Brain microvascular endothelial cell (primary cell): ENCODE measurements at places on chromosomes 2 and 18.

DNA sequence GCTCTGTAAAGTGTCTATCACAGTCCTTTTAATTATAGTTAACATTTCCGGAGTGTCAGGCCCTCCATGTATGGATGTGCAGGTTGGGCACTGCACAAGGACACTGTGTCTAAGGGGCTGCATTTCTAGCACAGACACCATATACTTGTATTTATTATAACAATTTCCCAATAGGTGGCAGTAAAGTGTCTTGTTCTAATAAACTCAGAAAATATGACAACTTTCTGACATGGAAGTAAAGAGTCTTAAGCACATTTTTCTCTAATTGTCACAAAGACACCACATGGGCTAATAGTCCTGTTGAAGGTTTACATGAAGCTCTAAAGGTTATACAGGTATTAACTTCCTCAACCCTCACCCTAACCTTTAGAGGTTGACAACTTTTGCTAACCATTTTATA lies 156.6 kb downstream of the DYSF start:
- no peak for DNase-seq

DNA sequence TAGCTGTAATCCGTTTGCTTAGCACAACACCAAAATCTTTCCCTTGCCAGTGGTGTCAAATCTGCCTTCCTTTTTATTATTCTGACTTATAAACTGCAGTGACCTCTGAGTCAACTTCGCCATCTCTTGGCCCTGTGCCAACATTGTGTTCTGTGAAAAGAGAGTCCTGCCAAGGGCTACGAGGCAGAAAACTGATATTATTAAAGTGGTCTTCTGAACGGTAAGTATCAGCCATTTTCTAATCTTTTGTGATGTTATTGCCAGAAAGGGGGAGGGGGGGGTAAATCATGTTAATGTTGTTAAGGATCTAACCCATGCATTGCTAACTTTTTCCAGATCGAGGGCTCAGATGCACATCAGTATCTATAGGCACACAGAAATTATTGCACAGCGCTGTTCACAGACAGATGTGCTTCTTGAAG lies 121.5 kb upstream of the LTBP1 start:
- peak; percentile 51 for DNase-seq

DNA sequence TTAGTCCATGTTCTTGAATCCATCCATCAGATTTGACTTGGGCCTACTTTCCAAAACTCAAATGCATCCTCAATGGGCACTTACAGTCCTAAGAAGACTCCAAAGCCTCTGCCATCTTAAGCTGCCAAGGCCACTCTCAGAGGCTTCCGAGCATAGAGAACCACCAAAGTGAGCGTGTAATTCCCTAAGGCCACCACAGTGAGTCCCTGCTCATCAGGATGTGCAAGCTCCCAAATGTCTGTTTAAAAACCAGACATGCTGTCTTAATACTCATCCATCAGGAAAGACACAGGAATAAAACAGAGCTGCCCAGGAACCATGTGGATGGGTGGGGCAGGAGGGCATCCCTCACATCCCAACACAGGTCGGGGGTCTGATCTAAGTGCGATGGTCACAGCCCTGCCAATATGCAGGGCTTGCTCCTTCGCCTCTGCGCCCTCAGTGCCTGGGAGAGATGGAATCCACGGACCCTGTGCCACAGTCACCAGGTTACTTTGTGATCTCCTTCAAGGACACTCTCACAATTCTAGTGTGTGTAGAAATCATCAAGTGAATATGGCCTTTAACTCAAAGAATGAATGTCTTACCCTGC lies 80.4 kb downstream of the POLR1A start:
- DNase-seq: no peak

- DNase-seq: no peak
Measured at GRCh38 chr2:46009772-46010171, 287.4 kb upstream of the EPAS1 start.

- no peak for DNase-seq
Measured at GRCh38 chr2:195864316-195864715, 204.3 kb downstream of the DNAH7 start.

- DNase-seq: no peak
Measured at GRCh38 chr18:6743999-6744398, 14.5 kb downstream of the ARHGAP28 start.

GRCh38 chr18:44700652-44701051 lies 20.0 kb downstream of the SETBP1 start:
- peak; percentile 33 for DNase-seq

- no peak for DNase-seq
Measured at GRCh38 chr2:9087121-9087681, 83.7 kb upstream of the MBOAT2 start.

DNA sequence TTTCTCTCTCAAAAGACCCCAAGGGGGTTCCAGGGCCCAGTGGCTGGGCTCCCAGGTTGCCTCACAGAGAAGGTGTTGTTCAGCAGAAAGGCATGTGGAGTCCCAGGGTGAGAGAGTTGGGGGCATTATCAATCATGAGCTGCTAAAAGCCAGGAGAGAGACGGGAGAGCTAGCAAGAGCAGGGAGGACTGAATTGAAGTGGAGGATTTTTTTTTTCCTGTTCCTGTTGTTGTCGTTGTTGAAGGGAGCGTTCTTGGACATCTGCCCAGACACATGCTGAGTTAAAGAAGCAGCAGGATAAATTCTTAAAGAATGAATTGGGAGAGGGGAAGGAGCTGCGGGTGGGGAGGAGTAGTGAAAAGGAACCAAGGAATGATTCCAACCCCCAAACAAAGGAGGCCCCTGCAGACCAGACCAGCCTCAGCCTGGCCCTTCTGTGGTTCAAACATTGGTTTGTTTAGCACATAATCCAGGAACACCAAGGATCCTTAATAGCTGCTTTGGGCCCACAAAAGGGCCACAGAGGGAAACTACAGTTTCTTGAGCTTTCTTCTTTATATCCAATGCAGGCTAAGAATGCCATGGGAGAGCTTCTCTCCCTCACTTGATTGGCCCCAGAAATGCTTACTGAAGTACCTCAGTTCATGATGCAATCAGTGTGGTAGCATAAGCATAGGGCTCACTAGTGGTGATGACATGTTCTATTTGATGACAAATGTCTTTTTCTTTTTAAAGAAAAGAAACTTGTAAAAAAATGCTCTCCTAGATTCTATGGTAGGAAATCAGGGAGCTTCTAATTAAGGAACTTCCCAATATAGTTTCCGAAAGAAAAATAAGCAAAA lies 146.0 kb downstream of the SETBP1 start:
- peak; percentile 93 for DNase-seq

GRCh38 chr2:239893236-239893515 lies 132.0 kb downstream of the NDUFA10 start:
- DNase-seq: no peak

GRCh38 chr2:13003500-13003899 lies 286.8 kb downstream of the TRIB2 start:
- no peak for DNase-seq

DNA sequence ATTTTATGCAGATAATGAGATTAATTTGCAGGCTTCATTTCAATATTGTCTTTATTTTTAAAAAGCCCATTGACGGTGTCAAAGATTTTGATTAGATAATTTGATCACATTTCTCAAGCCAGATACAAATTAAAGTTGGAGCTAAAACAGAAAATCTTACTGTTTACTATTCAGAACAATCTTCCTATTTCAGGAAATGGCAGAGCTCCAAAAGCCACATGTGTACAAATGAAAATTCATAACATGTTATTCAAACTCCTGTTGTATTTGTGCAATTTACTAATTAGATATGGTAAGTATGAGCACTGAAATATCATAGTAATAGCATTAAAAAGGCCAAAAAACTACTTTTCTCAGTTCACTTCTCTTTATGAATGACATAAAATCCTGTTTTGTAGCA lies 682.9 kb downstream of the KCNJ3 start:
- DNase-seq: no peak

- DNase-seq: no peak
Measured at GRCh38 chr2:171530378-171530777, 8.1 kb downstream of the CYBRD1 start.

- DNase-seq: peak; percentile 28
Measured at GRCh38 chr2:130864830-130865800, 28.4 kb downstream of the ARHGEF4 start.

GRCh38 chr2:5834501-5834900 lies 142.3 kb downstream of the SOX11 start:
- DNase-seq: peak; percentile 15

- DNase-seq: no peak
Measured at GRCh38 chr2:81235601-81236000, 931.0 kb upstream of the LRRTM1 start.

GRCh38 chr2:120736202-120736623 lies 545 bp downstream of the GLI2 start:
- no peak for DNase-seq

DNA sequence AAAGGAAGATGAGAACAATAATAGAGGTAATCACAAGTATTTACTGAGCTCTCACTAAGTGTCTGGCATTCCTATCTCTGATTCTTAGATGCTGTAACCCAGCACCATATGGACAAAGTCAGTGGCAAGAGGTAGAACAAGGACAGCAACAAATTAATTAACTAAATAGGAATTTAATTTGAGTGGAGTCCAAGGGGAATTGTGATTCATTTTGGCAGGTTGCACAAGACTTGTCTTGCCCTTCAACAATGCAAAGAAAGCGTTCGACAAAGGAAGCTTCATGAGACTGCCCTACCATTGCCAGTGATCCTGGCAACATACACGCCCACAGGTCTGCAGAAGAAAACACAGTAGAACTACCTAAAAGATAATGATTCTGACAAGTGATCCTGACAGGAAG lies 221.6 kb downstream of the RBM43 start:
- no peak for DNase-seq

DNA sequence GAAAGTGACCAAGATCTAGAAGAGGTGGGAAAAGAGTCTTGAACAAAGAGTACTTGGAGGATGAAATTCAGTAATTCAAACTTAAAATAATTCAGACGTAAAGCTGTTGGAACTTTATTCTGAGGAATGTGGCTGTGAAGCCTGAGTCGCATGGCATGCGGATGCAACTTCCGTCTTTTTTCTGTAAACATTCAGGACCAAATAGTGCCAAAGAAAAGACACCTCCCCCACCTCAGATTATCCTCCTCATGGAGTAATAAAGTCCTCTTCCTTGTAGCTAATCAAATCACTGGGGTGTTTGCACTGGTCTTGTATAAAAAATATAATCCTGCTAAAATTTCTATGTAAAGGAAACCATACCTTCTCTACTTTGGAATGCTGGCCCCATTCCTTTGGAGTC lies 790.4 kb downstream of the TSN start:
- no peak for DNase-seq

DNA sequence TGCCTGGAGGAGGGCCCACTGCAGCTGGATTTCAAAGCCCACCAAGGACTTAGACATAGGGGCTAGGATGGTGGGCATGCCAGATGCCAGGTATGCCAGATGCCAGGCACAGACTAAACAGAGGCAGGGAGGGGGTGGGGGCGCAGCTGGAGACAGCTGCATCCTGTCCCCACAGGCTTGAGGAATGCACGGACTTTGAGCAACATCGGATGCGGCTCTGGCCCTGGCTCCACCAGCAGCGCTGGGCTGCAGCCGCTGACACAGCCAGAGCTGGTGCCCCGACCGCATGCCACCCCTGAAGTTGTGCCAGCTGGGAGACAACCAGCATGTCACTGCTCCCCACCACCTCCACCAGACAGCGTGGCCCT lies 39.5 kb downstream of the AQP12A start:
- DNase-seq: no peak

DNA sequence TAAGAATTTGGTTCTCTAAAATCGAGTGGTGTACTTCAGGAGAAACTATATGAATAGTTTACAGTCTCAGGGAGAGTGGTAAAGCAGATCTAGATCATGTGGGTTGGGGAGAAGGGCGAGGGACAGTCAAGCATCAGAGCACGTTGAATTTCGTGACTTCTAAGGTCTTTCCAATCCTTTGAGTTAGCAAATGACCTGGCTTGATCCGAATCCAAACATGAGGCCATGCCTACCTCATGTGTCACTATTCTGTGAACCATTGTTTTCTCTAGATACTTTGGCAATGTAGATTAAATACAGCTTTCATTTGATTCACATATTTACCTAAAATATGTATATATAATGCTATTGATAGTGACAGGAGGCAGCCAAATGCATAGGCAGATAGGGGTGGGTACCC lies 674.9 kb downstream of the NYAP2 start:
- DNase-seq: no peak

DNA sequence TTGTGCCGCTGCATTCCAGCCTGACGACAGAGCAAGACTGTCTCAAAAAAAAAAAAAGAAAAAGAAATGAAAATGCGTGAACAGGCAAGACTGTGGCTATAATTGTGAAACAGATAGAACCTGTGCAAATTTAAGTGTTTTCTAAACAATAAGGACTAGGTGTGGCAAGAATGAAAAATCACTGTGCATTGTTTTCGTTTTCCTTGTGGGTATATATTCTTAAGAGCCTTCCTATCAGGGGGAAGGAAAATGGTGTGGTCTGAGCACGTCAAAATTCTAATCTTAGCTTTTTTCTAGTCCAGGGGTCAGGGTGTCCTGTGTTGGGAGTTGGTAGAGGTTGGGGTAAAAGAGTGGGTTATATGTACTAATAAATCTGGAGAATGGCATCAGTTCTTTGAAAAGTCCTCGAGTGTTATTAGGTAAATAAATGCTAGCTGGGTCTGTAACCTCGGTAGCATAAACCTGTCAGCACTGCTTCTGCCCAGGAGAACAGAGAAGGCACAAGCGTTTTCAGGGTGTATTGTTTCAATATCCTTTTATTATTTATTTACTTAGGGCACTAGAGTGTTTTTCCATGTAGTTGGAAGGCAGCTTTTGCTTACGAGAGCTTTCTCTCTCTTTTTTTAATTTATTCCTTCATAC lies 11.6 kb downstream of the ATP6V1C2 start:
- no peak for DNase-seq

DNA sequence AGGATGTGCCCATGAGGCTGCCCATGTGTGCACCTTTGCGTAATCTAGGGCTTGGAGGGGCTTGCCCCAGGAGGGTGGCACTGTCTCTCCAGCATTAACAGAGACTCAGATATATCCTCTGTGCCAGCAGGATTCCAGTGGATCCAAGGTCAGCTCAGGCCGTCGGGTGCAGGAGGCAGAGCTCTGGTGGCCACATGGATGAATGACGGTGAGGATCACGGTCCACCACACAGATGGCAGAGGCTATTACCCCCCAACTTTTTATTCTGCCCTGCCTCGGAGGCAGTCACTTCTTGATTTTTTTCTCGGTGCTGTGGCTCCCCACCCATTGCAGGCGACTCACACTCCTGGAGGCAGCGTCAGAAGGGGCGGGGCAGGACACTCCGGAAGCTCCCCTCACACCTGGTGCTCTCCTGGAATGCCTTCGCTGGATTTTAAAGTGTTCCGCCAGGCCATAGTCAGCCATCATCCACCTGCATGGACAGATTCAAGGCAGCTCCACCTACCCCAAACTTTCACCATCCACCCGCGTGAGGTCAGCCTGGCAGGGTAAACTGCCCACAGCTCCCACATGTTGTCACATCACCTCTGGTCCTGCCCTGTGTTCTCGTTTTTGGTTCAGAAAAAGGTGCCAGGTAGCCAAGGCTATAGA lies 602.9 kb upstream of the RAB6C start:
- no peak for DNase-seq

DNA sequence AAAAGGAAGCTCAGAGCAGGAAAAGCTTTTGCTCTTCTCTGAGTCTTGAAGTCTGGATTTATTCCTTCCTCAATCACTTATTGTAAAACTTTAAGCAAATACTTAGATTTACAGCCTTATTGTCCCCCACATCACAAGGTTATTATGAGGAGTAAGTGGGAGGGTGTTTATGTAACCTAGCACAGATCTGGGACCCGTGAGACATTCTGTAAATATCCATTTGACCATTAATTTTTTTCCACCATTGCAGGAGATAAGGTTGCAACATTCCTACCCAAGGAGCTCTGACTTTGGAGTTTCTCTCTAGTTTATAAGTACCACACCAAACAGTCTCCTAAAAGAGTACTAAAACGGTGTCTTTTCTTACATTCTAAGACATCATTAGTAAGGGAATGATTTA lies 52.1 kb upstream of the CTIF start:
- peak; percentile 31 for DNase-seq

- DNase-seq: no peak
Measured at GRCh38 chr2:141925511-141925910, 205.3 kb downstream of the LRP1B start.
